ENCODE measurements at places on chromosomes 13 and 19.

DNA sequence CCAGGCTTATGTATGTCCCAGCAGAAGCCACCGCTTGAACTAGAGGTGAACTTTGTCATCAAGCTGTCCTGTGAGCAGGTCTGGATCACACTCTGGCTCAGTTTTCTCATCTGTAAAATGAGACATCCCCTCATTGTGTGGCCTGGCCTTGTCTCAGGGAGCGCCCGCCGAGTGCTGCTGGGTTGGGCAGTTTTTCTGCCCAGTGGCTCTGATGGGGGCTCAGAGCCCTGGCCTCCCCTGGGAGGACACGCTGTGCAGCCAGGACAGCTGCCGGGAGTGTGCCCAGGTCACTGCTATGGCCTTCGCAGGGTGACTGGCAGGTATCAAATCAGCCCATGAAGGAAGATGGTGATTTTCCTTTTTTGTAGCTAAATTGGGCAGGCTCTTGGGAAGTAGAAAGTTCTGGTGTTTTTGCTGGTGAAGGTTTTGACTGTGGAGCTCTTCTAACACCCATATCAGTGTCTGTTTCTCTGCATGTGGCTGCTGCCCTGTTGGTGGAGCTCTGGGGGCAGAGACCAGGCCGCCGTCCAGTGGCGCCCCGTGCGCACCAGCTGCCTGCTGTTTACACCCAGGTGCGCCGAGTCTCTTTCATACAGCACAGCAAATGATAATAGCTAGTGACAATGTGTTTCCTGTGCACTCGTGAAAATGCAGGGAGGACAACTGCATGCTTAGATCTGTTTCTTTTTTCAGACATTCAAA is 40.8 kb downstream of the SLC7A9 start:
- no peak for DNase-seq

DNA sequence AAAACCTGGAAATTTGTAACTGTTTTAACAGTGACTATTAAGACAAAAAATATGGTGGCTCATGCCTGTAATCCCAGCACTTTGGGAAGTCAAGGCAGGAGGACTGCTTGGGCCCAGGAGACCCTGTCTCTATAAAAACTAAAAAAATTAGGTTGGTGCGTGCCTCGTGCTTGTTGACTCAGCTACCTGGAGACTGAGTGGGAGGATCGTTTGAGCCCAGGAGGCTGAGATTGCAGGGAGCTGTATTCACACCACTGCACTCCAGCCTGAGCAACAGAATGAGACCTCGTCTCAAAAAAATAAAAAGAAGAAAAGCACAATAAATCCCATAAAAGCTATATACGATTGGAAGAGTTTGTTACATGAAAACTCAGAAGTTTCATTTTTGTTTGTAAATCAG is 23.7 kb downstream of the KLF5 start:
- DNase-seq, result no peak

GRCh38 chr13:48782429-48782840 is 128.7 kb downstream of the CYSLTR2 start:
- DNase-seq, result no peak

DNA sequence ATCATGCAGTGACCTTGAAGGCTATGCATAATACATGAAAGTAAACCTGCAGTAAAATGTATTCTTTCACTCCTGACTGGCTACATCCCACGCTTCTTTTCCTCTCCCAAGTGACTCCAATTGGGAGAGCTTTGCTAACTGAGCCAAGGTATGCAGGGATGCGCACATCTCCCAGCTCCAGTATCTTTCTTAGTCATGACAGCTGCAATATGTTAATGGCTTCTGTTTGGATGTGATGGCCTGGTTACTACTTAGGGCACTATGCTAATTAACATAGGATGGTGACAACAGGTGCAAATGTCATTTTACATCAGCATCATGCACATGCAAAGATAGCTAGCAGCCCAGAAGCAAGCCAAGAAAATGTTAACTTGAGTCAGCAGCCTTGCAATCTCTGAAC is 134.7 kb downstream of the POU4F1 start:
- DNase-seq, result no peak

- no peak for DNase-seq
These were observed 240.9 kb upstream of the SERP2 start for GRCh38 chr13:44132710-44133109.

- no peak for DNase-seq
These were observed 571.1 kb upstream of the ARGLU1 start for GRCh38 chr13:107139006-107139405.

All from NCI-H187 treated with DMSO at 0.1 percent for 48 hours (cell line).